IPS-NIHi11 (cell line): ENCODE measurements at places on chromosomes 3 and 15.

GRCh38 chr15:40427188-40427587, 13.6 kb upstream of the BAHD1 start:
- no peak for DNase-seq

DNA sequence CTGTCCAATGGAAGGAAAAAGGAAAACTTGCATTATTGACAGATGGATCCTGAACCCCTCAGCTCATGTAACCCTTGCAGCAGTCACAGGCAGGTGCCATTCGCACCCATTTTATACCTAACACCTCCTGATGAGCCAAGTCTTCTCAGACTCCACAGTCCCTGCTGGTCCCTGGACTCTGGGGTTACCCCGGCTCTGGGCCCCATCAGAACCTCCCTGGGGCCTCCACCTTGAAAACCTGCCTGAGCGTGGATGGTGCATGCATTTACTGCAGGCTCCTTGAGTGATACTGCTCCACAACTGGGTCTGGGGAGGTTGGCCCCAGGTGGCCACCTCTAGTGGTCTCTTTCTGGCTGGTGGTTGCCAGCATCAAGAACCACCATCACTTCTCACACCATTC, 15.9 kb upstream of the DOCK3 start:
- no peak for DNase-seq

GRCh38 chr15:92605225-92605944, 50.2 kb downstream of the FAM174B start:
- DNase-seq, result no peak

DNA sequence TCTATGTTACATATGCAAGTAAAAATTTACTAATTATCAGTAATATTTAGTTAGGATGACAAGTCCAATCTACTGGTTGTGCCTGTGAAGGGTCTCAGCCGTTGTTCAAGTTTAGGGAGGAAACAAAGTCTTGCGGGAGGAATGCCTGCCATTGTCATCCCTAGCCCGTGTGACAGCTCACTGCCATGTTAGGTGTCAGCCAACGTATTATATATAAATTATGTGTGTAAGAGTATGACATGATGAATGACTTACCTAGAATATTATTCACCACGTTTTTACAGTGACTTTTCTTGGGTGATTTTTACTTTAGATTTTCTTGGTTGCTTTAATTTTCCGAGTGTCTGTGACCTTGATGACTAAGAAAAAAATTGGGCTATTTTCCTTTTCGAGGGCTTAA, 614.4 kb upstream of the MDFIC2 start:
- DNase-seq, result no peak

DNA sequence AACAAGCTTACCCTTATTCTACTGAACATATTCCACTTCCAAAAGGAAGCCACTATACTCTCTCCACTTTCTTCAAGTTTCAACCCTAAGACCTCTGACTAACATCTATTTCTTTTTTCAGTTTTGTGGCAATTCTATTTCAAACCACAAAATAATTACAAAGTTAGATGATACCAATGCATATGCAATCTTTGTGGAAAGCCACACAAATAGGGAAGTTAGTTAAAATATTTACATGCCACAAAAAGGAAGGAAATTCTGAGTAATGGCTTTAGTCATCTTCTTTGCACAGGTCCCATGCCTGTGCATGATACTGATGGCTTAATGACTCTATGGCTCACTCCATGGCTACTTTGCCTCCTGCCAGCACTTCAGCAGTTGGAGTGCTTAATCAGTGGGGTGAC, 57.0 kb upstream of the MCTP2 start:
- DNase-seq, result no peak

DNA sequence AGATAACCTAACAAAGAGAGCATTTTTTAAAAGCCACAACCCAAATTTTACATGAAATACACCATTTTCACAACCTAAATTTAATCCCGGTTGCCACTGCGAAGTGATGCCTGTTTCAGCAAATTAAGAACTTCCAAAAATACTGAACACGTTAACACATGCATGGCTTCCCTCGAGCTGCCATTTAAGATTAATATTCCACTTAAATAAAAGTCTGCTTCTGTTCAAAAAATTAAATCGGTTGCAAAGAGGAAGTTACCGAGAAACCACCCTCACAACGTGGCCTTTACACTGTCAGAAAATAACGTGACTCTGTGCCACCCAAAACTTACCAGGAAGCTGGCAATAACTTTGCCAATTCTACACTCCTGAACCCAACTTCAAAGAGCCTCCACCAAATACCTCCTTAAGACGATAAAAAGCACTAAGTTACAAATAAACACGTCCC, 1.2 kb downstream of the TBL1XR1 start:
- DNase-seq, result no peak

GRCh38 chr3:193744822-193745684, 152.0 kb downstream of the OPA1 start:
- no peak for DNase-seq

- no peak for DNase-seq
These were observed 157.4 kb downstream of the SHOX2 start for GRCh38 chr3:157948605-157949383.

DNA sequence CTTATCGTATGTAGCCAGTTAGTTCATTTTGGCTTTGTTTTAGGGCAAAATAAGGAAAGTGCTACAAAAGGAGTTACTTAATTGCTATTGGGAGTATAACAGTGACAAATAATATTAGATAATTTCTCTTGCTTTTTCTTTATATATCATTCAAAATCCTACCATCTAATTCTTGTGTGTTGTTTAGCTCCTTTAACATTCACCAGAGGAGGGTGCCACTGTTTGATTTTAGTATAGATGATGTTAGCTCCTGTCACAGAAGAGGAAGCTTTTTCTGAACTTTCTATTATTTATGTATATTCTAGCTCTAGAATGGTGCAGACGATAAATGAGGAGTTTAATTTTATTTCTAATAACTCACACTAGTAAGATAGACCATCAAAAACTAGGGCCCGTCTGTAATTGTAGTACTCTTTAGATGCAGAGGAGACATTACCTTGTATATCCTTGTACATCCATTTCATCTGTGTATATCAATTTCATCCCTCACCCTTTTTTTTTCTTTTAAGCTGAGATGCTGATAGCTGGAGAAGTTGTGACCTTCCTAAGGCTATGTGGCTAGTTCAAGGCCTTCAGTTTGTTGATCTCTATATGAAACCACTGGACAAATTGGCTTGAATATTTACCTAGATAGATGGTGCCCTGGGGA, 3.0 kb downstream of the PPM1L start:
- DNase-seq, result no peak

- DNase-seq, result no peak
These were observed 49.9 kb downstream of the SLC25A26 start for GRCh38 chr3:66270701-66271100.

DNA sequence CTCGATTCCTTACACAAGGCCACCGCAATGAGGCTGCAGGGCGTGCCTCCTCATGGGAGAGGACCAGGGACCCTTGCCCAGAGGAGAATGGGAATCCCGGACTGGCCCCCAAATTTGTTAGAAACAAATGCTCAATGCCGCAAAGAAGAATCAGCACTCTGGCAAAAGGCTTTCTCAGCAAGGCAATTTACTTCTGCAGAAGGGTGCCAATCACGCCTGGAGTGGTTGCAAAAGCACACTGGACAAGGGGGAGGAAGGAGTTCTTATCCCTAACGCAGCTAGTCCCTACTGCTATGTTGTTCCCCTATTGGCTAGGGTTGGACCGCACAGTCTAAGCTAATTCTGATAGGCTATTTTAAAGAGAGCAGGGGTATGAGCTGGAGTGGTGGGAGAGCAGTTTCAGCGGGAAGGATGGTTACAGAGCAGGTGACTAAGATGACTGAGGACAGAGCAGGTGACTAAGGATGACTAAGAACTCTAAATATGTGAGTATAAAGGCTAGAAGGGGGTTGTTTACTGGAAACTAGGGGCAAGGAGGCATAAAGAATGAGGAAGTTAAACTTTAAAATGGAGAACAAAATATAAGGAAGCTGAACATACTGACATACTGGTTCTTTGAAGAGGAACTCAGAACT, 48.5 kb downstream of the KATNBL1 start:
- no peak for DNase-seq

GRCh38 chr15:87538327-87538834, 718.2 kb downstream of the NTRK3 start:
- no peak for DNase-seq

- peak; percentile 70 for DNase-seq
These were observed 49.5 kb downstream of the CACNA2D2 start for GRCh38 chr3:50453907-50454306.

- DNase-seq, result no peak
These were observed 146.1 kb upstream of the LPP start for GRCh38 chr3:188007897-188008296.

DNA sequence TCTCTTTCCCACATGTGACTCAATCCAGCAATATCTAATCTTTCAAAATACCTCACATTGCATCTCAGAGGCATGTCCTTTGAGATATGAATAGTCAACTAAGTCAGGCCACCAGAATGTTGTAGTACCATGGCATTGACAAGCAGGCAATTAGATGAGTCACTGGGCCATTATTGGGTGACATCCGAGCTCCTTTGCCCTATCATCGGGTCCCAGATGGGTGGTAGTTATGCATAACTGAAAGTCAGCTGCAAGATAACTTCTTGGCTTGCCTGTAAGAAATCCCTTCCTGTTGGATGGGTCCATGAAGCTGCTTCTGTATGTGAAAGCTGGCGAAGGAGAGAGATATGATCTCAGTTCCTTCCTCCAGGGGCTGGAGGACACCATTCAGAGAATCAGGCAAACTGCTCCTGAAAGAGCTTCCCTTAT, 32.8 kb downstream of the ARRDC4 start:
- DNase-seq, result no peak
